Activated CD8-positive, alpha-beta memory T cell treated with anti-CD3 and anti-CD28 coated beads for 1 hour (primary cell): ENCODE measurements at places on chromosomes 11 and 22.

DNA sequence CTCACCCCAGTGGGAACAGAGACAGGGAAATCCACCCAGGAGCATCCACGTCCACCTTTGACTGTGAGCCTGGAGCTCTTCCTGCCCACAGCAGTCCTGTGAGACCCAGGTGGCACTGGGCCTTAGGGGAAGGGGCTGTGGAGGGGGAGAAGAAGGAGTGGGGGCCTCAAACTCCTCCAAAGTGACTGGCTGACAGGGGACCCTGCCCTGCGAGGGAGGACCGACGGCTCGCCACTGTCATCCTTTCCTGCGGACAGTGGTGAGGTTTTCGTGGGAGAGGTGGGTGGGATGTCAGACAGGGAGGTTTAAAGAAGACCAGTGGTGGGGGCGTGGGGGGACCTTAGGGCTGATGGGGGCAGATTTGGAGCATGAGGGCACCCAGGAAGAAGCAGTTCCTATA lies 92.5 kb upstream of the LMO1 start:
- no peak for DNase-seq

DNA sequence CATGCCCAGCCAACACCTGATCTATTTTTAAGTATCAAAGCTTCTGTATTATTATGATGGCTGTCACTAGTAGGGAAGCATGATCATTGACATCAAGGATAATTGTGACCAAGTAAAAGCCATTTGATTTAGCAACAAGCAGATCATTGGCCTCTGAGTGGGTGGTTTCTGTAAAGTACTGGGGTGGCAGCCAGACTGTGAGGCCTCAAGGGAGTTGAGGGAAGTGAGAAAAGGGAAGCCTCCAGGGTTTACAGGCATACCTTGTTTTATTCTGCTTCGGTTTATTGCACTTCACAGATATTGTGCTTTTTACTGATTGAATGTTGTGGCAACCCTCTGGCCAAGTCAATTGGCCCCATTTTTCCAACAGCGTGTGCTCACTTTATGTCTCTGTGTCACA lies 60.1 kb downstream of the PRR5L start:
- DNase-seq, result no peak

GRCh38 chr11:82832983-82833382 lies 67.2 kb downstream of the PRCP start:
- no peak for DNase-seq

DNA sequence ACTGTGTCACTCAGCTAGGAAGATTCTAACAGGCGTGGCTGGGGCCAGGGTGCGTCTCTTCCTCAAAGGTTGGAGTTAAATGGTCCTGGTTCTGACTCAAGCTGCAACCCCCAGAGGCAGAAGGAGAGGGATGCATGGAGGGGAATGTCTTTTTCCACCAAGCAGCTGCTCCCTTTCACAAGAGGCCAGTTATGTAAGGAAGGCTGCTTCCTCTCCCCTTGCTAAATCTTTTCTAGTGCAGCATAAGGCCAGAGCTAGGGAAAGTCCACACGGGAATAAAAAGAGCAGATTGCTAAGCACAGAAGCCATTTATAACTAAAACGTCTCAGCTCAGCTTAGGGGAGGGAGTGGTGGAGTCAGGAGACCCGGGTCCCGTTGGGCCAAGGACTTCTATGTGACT lies 10.0 kb downstream of the PVALB start:
- DNase-seq, result no peak

- no peak for DNase-seq
Measured at GRCh38 chr11:124865181-124865901, at the start of gene ROBO3. ROBO3 (plus strand) TSS chr11:124865432; CDS start chr11:124865578, 146 bp downstream.

- DNase-seq, result no peak
Measured at GRCh38 chr11:58494101-58494500, 13.8 kb downstream of the OR5B21 start.

- DNase-seq, result no peak
Measured at GRCh38 chr11:79466411-79466810, 25.6 kb upstream of the TENM4 start.

GRCh38 chr11:44136176-44136945 lies 40.9 kb downstream of the EXT2 start:
- DNase-seq, result no peak

DNA sequence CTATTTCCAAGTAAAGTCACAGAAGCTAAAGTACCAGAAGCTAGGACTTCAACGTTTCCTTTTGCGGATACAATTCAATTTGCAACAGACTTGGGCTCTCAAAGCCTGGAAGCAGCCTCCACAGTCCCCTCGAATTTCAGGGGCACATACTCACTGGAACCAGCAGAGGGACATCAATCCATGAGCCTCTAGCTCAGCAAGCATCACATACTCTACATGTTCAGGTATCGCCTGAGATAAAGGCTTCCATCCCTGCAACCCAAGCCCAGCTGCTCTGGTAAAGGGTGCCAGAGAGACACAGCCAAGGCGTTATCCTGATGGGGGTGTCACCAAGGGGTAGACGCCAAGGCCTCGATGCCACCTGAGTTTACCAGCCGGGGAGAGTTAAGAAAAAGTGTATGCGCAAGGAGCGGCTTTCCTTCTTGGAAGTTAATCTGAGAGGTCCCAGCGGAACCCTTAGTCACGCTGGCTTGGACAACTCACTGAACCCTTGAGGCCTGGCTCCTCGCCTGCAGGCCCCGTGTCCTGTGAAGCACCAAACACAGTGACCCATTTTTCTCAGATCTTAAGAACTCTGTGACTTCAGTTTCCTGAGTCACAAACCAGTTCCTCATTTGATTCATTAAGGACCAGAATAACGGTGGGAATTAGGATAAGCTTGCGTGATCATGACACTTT lies 13.0 kb downstream of the LTO1 start:
- DNase-seq, result no peak

- no peak for DNase-seq
Measured at GRCh38 chr22:19242699-19243098, 48.8 kb downstream of the CLTCL1 start.
